ENCODE measurements at places on chromosomes 13 and 19.

DNA sequence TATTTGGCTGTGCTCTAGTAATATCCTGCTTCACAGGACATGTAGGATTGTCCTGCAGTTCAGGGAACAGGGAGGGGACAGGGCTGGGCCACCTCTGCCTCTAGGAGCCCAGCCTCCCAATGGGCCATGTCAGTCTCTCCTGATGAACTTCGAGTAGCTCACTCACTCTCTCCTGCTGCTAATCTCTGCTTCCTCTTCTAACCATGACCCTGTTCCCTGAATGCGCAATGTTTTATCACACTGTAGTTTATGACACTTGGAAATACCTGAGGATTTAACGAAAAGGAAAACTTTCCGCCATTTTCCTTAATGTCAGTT is 9.2 kb downstream of the PARP4 start:
- no peak for DNase-seq

DNA sequence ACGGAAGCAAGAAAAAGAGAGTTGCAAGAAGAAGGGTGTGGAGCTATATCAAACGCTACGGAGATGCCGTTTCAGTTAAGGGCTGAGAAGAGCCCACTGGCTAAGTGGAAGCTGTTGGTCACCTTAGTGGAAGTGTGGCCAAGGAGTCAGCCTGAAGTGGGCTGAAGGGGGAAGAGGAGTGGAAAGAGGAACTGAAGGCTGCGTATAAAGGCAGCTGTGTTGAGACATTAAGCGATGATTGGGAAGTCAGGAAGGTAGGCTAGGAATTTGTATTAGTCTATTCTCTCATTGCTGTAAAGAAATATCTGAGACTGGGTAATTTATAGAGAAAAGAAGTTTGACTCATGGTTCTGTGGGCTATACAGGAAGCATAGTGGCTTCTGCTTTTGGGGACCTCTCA is 14.1 kb upstream of the FRY start:
- no peak for DNase-seq

DNA sequence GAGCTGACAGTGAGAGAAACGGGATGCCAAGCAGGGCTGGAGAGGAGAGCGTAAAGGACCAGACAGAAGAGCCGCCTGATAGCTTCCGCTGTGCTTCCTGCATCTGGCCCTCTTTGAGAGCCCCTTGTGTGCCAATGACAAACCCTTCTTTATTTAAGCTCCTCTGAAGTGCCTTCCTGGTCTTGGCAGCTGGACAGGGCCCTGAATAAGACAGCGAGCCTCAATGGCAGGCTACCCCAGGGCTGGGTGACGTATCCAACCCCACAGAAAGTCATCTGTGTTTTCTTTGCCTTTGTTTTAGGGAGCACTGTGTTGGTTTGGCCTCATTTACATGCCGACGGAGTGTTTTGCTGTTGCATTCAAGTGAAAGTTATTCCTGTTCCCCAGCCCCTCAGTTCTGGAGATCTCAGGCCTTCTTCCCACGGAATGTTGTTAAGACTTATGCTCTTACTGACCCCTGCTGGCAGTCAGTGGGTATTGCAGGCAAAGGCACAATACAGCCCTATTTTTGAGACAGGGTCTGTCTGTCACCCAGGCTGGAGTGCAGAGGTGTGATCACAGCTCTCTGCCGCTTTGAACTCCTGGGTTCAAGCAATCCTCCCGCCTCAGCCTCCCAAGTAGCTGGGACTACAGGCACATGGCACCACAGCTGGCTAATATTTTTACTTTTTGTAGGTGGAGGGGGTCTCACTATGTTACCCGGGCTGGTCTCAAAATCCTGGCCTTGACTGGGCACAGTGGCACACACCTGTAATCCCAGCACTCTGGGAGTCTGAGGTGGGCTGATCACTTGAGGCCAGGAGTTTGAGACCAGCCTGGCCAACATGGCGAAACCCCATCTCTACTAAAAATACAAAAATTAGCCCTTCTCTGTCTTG is 16.8 kb downstream of the CCL25 start:
- DNase-seq = no peak

DNA sequence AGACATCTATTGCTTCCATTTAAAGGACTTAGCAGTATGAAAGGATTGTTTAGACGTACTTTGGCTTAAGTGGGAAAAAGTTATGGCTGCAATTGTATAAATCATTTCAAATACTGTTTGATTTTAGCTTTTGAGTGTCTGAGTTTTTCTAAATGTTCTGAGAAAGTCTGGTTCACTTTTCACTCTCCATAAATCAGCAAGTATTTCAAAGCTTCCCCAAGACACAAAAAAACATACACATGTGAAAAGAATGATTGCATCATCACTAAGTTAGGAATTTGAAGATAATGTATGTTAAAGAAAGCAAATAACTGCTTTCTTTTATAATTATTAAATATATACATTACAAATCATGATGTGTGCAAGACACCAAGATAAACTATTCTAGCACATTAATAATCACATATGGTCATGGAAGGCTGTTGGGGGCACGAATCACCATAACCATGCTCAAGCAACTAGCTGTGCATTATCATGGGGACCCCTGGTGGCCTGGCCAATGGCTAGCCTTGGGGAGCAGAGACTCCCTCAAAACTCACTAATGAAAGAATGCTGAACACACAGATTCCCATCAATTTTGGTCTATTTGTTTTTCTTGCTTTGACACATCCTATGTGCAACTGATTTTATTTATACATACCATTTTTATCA is 111.1 kb downstream of the MIPEP start:
- DNase-seq = no peak

DNA sequence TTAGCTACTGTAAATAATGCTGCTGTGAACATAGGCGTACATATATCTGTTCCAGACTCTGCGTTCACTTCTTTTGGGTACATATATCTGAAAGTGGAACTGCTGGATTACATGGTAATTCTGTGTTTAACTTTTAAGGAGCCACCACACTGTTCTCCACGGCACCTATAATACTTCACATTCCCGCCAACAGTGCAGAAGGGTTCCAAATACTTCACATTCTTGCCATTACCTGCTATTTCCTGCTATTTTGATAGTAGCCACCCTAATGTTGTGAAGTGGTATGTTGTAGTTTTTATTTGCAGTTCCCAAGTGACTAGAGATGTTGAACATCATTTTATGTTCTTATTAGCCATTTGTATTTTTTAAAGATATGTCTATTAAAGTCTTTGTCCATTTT is 377.4 kb upstream of the SLC10A2 start:
- no peak for DNase-seq

Measured in left renal cortex interstitium (tissue), 4 donors.